ENCODE measurements at places on chromosomes 6 and 20. TPM values are rescaled to one million over a fixed set of nuclear protein-coding genes. Genes with fewer than 3 reads are reported as not detected.

DNA sequence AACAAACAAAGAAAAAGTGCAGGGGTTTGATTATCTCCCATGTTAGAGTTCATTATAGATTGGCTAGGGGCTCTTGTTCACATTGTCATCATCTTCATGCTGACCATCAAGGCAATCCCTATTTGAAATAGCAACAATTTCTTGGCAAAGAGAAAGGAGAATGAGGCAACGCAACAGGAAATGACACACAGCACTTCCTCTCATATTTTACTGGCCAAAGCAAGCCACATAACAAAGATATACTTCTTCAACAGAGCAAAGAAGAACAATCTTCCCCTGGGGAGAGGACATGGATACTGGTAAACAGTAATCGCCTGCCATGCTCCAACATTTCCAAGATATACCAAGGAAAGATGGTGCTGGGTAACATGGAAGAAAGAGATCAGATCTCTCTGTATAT, 29.8 kb downstream of the EPM2A start:
- peaks cover 4% of the 10 kb centered on the region for H3K36me3 ChIP-seq

DNA sequence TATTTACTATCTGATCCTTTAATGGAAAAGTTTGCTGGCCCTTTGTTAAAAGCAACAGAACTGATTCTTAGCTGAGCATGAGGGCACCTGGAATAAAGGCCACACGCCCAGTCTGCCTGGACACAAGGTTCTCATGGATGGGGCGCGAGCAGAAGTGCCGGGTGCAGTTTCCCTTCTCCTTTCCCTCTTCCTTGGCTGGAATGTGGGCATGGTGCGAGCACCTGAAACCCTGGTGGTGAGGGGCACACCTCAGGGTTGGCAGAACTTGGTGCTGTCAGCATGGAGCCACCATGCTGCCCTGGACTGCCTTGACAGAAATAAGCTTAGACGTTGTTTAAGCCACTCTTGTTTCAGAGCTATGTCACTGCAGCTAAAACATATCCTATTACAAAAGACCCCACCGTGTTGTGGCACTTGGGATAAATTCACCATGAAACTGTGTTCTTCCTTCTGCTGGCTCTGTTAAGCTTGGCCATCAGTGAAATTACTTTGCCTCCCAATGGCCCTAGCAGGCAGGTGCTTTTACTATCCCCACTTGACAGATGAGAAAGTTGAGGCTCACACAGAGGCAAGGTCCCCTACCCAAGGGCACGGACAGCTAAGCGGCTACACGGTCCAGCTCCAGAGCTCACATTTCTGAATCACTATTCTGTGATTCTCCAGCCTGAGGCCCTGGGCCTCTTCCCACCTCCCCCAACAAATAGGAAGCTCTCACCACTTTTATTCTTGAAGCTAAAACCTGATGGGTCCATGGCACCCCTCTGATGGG, 115.9 kb downstream of the PREX1 start:
- H3K27me3 ChIP-seq: peaks cover 4% of the 10 kb centered on the region
- H3K27ac ChIP-seq: peak overlapping the region; percentile 55
- H3K4me1 ChIP-seq: peaks cover 24% of the 10 kb centered on the region
- peaks cover 9% of the 10 kb centered on the region for H3K36me3 ChIP-seq

The SYCP2L gene
- 20.5 TPM for total RNA-seq

The REM1 gene
- 2.8 TPM for total RNA-seq

The RBL1 gene
- total RNA-seq: 4.9 TPM

GRCh38 chr20:57774111-57774880, 64.5 kb upstream of the PMEPA1 start:
- no peak overlapping the region for H3K27ac ChIP-seq
- H3K4me1 ChIP-seq: peaks cover 7% of the 10 kb centered on the region
- no peak for DNase-seq

DNA sequence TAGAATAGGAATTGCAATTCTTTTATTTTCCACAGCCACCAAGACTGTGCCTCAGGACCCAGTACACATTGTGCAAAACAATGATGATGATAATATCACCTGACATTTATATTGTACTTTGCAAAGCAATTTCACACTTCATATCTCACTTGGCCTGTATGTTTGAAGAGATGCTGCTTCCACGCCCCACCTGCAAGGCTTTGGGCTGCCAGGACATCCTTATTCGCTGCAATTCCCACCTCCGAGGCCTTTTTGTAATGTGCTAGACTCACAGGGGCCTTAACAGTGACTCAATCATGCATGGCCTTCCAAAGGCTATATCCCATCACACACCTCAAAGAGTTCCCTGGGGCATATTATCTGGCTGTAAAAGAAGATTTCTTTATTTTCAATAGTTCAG, 200.9 kb downstream of the MYLK4 start:
- H3K4me3 ChIP-seq: no peak overlapping the region
- H3K27ac ChIP-seq: no peak overlapping the region
- no peaks in the 10 kb centered on the region for H3K4me1 ChIP-seq

GRCh38 chr6:111462770-111463391, 20.1 kb downstream of the REV3L start:
- DNase-seq: no peak
- H3K4me1 ChIP-seq: no peaks in the 10 kb centered on the region
- H3K27me3 ChIP-seq: no peaks in the 10 kb centered on the region
- H3K27ac ChIP-seq: no peak overlapping the region
- no peak overlapping the region for H3K4me3 ChIP-seq
- peaks cover 13% of the 10 kb centered on the region for H3K36me3 ChIP-seq

DNA sequence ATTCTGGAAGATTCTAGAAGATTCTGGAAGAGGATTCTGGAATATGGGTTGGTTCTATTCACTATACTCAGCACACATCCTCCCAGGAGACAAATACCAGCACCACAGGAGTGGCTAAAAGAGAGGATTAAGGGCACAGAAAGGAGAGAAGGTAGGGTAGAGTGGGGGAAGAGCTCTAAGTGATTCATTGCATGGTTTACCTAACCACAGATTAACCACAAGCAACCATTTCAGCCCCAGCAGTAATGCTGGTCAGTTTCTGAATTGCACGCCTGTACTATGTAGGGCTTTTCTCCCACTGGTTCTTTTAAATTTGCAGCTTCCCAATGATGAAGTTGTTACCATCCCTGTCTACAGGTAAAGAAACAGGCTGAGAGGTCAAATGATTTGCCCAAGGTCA, 192.7 kb upstream of the PMEPA1 start:
- no peak overlapping the region for H3K4me3 ChIP-seq
- peaks cover 3% of the 10 kb centered on the region for H3K4me1 ChIP-seq
- peaks cover 11% of the 10 kb centered on the region for H3K36me3 ChIP-seq

DNA sequence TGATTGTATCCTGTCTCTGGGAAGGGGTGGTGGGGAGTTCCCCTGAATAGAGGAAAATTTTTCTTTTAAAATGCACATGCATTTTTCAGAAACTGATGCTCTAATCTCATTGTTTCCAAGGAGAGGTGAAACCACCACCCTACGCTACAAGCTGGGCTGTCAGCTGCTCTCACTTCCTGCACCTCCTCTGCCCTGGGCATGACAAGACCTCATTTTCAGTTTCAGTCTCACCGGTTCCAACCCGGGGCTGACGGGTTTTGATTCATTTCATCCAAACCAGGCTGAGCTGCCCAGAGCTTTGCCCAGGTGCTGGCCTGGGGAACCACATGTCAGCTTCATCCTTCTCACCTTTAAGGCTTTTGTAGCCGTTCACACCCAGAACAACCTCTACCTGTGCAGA, 99.7 kb downstream of the EYA2 start:
- H3K36me3 ChIP-seq: peaks cover 21% of the 10 kb centered on the region
- DNase-seq: no peak
- H3K27me3 ChIP-seq: peaks cover 7% of the 10 kb centered on the region
- no peak overlapping the region for H3K4me3 ChIP-seq

DNA sequence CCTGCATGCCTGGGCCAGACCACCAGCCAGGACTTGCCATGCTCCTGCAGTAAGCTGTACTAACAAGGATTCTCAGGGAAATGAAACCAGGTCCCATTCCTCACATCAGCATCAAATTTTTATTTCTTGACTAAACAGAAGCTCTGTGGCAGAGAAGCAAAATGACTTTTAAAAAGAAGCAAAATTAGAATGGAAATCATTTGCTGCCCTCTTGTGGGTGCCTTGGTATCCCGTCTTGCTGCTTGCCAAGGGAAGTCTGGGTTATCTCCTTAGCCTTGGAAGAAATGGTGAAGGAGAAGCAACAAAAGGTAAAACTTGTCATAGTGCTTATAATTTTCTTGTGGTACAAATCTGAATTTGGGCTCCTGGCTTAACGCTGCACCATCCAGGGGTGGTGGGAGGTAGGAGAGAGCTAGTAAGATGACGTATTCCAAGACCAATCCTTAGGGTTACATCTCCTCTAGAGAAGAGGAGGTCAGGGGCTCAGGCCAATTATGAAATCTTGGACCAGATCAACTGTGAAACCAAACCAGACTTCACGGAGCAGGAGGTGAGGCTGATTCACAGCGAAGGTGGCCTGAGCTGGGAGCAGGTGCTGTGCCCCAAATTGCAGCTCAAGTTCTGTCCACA, 107.5 kb downstream of the FAXC start:
- H3K27me3 ChIP-seq: no peaks in the 10 kb centered on the region
- no peaks in the 10 kb centered on the region for H3K4me1 ChIP-seq
- no peak overlapping the region for H3K27ac ChIP-seq
- DNase-seq: peak; percentile 36
- H3K4me3 ChIP-seq: no peak overlapping the region

The TBX18 gene
- total RNA-seq: 5.1 TPM

The FOXF2 gene
- 0.71 TPM for total RNA-seq

DNA sequence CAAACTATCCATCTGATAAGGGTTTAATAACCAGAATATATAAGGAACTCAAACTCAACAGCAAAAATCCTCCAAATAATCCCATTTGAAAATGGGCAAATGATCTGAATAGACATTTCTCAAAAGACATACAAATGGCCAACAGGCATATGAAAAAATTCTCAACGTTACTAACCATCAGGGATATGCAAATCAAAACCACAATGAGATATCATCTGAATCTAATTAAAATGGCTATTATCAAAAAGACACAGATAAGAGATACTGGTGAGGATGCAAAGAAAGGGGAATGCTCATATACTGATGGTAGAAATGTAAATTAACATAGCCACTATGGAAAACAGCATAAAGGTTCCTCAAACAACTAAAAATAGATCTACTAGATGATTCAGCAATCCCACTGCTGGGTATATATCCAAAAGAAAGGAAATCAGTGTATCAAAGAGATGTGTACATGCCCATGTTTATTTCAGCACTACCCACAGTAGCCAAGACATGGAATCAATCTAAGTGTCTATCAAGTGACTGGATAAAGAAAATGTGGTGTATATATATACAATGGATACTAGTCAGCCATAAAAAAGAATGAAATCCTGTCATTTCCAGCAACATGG, 6.1 kb upstream of the BRD2 start:
- no peak for DNase-seq
- peaks cover 7% of the 10 kb centered on the region for H3K27me3 ChIP-seq
- no peak overlapping the region for H3K4me3 ChIP-seq
- H3K27ac ChIP-seq: no peak overlapping the region
- H3K4me1 ChIP-seq: peaks cover 11% of the 10 kb centered on the region

The SLC22A1 gene
- total RNA-seq: 2.2 TPM

DNA sequence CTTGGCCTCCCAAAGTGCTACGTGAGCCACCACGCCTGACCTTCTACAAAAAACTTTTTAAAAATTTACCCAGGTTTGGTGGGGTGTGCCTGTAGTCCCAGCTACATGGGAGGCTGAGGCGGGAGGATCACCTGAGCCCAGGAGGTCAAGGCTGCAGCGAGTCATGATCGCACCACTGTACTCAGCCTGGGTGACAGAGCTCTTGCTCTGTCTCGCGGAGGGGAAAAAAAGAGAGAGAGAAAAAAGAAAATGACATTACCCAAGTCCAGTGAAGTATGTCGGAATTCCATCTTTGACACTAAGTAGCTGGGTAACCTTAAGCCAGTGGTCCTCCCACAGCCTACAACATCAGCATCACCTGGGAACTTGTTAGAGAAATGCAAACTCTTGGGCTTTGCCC, 18.8 kb upstream of the MAP1LC3A start:
- no peak overlapping the region for H3K4me3 ChIP-seq
- H3K4me1 ChIP-seq: peaks cover 16% of the 10 kb centered on the region
- DNase-seq: no peak
- no peak overlapping the region for H3K27ac ChIP-seq

GRCh38 chr6:44177691-44178423, 19.2 kb downstream of the CAPN11 start:
- no peaks in the 10 kb centered on the region for H3K27me3 ChIP-seq
- DNase-seq: no peak
- no peak overlapping the region for H3K27ac ChIP-seq
- peaks cover 4% of the 10 kb centered on the region for H3K36me3 ChIP-seq

DNA sequence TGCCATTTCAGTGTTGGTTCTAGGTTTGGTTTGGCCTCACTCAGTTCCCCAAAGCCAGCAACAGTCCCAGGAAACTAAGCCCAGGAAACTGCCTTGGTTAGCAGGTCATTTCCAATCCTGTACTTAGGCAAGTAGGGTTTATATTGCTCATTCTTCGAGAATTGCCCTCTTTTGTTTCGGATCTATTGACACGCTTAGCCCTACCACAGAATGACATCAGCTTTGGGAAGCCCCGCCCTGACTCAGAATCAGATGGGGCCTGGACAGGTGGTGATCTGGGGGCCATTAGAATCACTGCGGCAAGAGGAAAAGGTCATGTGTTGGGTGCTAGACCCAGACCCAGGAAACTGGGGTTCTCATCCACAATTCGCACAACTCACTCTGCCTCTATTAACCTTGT, 578.2 kb downstream of the QKI start:
- H3K4me1 ChIP-seq: no peaks in the 10 kb centered on the region
- H3K27me3 ChIP-seq: peaks cover 4% of the 10 kb centered on the region
- no peak overlapping the region for H3K27ac ChIP-seq
- no peak overlapping the region for H3K4me3 ChIP-seq
- no peaks in the 10 kb centered on the region for H3K36me3 ChIP-seq
- no peak for DNase-seq

- peaks cover 24% of the 10 kb centered on the region for H3K27me3 ChIP-seq
- peak overlapping the region; percentile 85 for H3K4me3 ChIP-seq
- H3K4me1 ChIP-seq: peaks cover 21% of the 10 kb centered on the region
Measured at GRCh38 chr6:108559884-108560462, 744 bp upstream of the FOXO3 start.

- H3K4me1 ChIP-seq: peaks cover 23% of the 10 kb centered on the region
- peaks cover 20% of the 10 kb centered on the region for H3K27me3 ChIP-seq
- peak overlapping the region; percentile 89 for H3K27ac ChIP-seq
- no peaks in the 10 kb centered on the region for H3K36me3 ChIP-seq
- no peak for DNase-seq
Measured at GRCh38 chr6:26538572-26538902, 371 bp downstream of the HMGN4 start.

- DNase-seq: no peak
- H3K4me1 ChIP-seq: peaks cover 5% of the 10 kb centered on the region
- H3K4me3 ChIP-seq: no peak overlapping the region
- H3K27me3 ChIP-seq: peaks cover 4% of the 10 kb centered on the region
Measured at GRCh38 chr6:14888575-14889000, 357.3 kb upstream of the JARID2 start.

The NR2E1 gene
- total RNA-seq: not detected

The POPDC3 gene
- total RNA-seq: 10.9 TPM

- H3K36me3 ChIP-seq: no peaks in the 10 kb centered on the region
- no peaks in the 10 kb centered on the region for H3K27me3 ChIP-seq
- H3K4me3 ChIP-seq: no peak overlapping the region
- no peak for DNase-seq
- H3K4me1 ChIP-seq: peaks cover 8% of the 10 kb centered on the region
Measured at GRCh38 chr6:35445691-35446090, 6.4 kb upstream of the FANCE start.

The BPIFA1 gene
- not detected for total RNA-seq

GRCh38 chr20:41080866-41081265, 52.2 kb downstream of the TOP1 start:
- H3K4me3 ChIP-seq: no peak overlapping the region
- DNase-seq: no peak
- no peaks in the 10 kb centered on the region for H3K27me3 ChIP-seq

The RHAG gene
- not detected for total RNA-seq
